ENCODE measurements at places on chromosomes 16 and 17.

GRCh38 chr17:81905424-81905875 lies 3.4 kb downstream of the NPB start:
- DNase-seq = no peak

- no peak for DNase-seq
Observed at GRCh38 chr16:80288616-80289015, 252.2 kb upstream of the DYNLRB2 start.

DNA sequence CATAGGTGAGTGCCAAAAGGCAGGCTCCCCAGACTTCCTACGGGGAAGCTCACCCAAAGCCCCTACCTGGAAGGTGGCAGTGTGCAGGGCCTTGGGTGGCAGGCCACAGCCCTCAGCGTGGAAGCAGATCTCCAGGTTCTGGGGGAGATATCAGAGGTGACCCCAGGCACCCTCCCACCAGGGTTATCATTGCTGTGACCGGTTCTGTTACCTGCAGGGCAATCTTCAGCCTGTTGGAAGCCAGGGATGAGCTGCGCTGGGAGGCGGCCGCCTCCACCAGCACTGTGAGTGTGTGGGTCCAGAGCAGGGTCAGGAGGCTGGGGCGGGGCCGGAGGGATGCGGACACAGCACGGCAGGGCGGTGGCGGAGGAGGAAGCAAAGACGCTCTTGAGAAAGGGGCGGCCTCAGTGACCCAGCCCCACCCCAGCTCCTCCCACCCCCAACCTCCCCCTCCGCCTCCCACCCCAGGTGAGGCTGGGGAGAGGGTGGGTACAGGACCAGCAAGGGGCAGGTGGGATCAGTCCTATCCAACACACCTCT lies 13.1 kb downstream of the UNC13D start:
- no peak for DNase-seq

DNA sequence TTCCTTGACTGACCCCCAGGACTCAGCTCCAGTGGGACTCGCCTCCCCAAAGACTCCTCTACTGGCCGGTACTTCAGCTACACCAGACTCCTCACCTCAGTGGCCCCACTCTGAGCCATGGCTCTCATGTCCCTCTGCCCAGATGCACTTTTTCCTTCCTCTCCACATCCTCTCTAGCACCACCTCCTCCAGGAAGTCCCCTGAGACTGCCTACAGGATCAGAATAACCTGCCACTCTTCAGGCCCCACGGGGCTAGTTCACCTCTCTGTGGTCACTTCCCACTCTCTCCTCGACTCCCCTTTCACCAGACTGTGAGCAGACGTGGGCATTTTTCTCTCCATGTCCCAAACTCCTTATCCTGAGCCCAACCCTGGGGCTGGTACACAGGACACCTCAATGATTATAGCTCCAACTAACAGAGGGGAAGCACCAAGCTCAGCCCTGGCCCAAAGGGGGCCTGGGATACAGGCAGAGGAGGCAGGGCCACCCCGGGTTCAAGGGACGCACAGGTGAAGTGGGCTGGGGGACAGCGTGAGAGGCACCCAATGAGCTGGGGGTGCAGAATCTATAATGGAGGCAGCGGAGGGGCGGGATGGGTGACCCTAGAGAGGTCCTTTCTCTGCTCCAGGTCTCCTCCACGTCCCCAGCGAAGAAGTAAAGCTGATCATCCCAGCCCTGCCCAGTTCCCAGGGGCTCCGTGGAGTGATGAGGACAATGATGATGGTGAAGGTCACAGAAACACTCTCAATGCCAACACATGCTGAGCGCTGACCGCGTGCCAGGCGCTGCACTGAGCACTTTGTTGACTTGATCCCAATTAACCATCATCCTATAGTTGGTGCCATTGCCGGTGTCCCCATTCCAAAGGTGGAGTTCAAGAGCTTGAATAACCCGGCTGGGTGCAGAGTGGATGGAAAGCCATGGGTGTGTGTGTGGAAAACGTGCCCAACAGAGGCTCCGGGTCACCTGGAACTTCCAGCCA lies 3.9 kb downstream of the TRPV3 start:
- no peak for DNase-seq

DNA sequence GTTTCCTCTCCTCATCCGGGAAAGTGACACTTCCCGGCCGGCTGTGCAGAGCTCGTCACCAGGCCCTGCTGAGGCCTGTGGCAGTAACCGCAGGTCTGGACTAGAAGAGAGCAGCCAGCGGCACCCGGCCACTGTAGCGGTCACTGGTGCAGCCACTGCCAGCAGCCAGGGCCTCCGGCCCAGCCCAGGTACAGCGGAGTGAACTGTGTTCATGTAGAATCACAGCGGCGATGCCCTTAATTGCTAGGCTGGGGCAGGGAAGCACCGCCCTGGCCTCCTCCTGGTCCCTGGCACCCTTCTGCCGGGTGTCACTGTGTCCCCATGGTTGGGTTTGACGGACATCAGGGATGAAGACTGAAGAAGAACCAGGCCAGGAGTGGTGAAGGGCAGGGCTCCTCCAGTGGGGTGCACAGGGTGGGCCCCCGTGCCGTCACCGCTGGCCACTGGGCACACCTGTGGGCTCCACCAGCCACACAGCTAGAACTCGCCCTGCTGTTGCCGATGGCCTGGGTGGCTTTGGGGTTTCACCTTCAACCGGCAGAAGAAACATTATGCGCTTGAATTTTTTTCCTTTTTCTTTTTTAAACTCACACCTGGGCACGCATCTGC lies 165.2 kb upstream of the CHMP6 start:
- DNase-seq = no peak

All from effector memory CD4-positive, alpha-beta T cell (primary cell).